ENCODE measurements at places on chromosomes 2 and 18. TPM values are rescaled to one million over a fixed set of nuclear protein-coding genes. Genes with fewer than 3 reads are reported as not detected.

Gene RAB10
- total RNA-seq = 84.0 TPM

Gene SOX11
- total RNA-seq = 2.1 TPM

Gene PLEKHB2
- 26.0 TPM for total RNA-seq

Gene SERPINB5
- total RNA-seq = not detected

Gene DLX1
- total RNA-seq = not detected

Gene AFG3L2
- total RNA-seq = 32.6 TPM

Gene TEKT4
- not detected for total RNA-seq

Gene PXDN
- total RNA-seq = 356 TPM

Gene ZBTB7C
- 0.85 TPM for total RNA-seq

Gene USP14
- total RNA-seq = 16.3 TPM

Gene NCKAP1
- total RNA-seq = 112 TPM

Gene C18orf54
- total RNA-seq = 2.0 TPM

Gene ST6GAL2
- 1.6 TPM for total RNA-seq

Gene RBKS
- total RNA-seq = 1.7 TPM

Gene INO80B
- 4.6 TPM for total RNA-seq

Gene LYG2
- not detected for total RNA-seq

All from pericardium fibroblast (primary cell).